WTC11 (cell line): ENCODE measurements at places on chromosomes 6 and 20.

DNA sequence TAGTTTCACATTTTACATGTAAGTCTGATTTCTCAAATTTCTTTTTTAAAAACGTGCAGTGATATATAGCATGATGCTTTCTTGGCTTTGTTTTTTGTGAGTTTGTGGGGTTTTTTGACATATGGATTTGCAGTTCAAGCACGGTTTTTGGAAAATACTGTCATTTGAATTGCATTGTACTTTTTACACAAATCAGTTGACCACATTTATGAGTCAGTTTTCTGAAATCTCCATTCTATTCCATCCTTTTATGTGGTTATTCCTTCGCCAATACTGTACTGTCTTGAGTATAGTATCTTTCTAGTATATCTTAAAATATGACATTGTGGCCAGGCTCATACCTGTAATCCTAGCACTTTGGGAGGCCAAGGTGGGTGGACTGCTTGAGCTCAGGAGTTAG is 890.0 kb upstream of the CITED2 start:
- H3K4me1 ChIP-seq, result no peaks in the 10 kb centered on the region
- DNase-seq, result no peak
- H3K27ac ChIP-seq, result no peak overlapping the region

DNA sequence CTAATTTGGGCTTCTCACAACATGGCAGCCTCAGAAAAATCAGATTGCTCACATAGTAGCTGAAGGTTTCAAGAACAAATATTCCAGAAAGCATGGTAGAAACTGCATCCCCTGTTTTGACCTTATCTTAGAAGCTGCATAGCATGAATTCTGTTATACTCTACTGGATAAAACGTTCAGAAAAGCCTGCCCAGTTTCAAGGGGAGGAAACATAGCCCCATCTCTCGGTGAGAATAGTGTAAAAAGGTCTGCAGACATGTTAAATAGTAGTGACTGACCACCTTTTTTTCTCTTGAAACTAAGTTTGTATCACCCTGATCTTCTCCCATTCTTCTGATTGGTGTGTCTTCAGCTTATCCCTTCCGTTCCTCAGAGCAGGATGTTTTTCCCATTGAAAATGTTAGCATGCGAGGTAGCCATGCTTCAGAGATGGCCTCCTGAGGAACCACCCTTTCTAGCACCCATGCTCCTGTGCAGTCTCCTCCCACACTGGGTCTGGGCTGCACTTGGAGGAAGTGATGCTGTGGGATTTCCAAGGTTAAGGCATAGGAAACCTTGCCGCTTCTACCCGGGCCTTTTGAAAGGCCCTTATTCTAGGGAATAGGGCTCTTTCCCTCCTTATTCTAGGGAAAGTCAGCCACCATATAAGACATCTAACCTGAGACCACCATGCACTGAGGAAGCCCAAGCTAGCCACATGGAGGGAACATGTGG is 50.1 kb downstream of the MARCKS start:
- no peak overlapping the region for H3K27ac ChIP-seq
- H3K4me1 ChIP-seq, result peaks cover 7% of the 10 kb centered on the region; the same call in 1 of the 2 replicates
- peaks cover 3% of the 10 kb centered on the region; the same call in 1 of the 2 replicates for H3K27me3 ChIP-seq
- no peak for DNase-seq

DNA sequence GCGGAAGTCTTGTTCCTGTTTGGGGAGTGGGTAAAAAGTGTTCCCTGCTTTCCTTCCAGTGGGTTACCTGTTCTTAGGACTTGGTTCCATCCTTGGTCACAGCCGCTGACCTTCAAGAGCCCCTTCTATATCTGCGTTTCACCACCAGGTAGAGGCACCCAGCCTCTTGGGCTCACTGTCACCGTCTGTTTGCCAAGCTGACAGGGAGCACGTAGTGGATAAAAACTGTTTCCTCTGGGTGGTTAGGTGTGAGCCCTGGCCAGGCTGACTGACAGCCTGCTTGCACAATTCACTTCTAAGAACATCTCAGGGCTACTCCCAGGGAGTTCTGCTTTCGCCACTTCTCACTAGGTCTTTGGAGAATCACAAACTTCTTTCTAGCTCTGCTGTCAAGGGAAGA is 1.8 kb upstream of the JPH2 start:
- no peak overlapping the region for H3K4me3 ChIP-seq
- no peaks in the 10 kb centered on the region; the same call in none of the 2 replicates for H3K27me3 ChIP-seq
- DNase-seq, result no peak
- no peaks in the 10 kb centered on the region for H3K36me3 ChIP-seq

GRCh38 chr6:162970246-162970645 is 242.5 kb downstream of the PACRG start:
- 0 out of 2 replicates have a peak, but pooled peaks cover 7% of the 10 kb centered on the region for H3K4me1 ChIP-seq
- H3K27me3 ChIP-seq, result no peaks in the 10 kb centered on the region
- no peak for DNase-seq
- H3K4me3 ChIP-seq, result no peak overlapping the region
- peaks cover 9% of the 10 kb centered on the region for H3K36me3 ChIP-seq
- H3K27ac ChIP-seq, result no peak overlapping the region

DNA sequence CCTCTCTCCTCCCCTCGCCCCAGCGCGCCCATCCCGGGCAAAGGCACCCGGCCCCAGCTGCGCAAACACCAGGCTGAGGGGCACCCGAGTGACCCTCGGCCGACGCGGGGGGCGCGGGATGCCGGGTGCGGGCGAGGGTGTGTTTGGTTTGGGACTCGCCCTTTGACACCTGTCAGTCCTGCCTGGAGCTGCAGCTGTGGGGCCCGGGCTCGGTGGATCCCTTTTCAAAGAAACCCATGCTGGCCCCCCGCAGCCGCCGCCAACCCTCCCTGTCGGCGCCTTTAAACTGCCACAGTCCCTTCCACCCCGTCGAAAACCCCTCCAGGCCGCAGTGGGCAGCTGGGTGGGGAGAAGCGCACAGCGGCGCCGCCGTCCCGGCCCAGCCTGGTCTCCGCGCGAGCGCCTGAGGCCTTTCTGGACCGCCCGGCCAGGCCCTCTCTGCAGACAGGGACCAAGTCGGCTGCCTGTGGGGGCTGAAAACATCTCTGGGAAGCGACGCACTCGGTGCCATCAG is 5.5 kb downstream of the FOXQ1 start:
- H3K27me3 ChIP-seq, result peaks cover 53% of the 10 kb centered on the region
- H3K27ac ChIP-seq, result no peak overlapping the region
- H3K4me1 ChIP-seq, result peaks cover 23% of the 10 kb centered on the region
- no peak overlapping the region; the same call in 1 of the 2 replicates for H3K4me3 ChIP-seq

DNA sequence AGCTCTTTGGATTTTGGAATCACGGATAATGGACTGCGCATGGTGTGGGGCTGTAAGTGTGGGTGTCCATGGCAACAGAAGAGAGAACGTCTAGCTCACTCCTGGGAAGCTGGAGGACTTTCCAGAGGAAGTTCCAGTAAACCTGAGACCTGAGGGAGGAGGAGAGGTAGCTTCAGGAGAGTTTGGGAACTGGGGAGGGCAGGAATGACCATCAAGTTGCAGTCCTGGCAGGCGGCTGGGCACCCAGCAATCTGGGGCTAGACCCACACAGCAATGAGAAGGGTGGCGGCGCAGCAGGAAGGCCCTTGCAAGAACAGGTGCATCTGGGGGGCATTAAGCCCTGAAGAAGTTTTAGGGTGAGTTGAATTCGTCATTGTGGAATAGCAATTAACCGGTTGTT is 95.9 kb downstream of the FOXC1 start:
- no peaks in the 10 kb centered on the region for H3K27me3 ChIP-seq
- no peak overlapping the region for H3K4me3 ChIP-seq
- H3K27ac ChIP-seq, result no peak overlapping the region
- peaks cover 2% of the 10 kb centered on the region; the same call in 1 of the 2 replicates for H3K4me1 ChIP-seq

DNA sequence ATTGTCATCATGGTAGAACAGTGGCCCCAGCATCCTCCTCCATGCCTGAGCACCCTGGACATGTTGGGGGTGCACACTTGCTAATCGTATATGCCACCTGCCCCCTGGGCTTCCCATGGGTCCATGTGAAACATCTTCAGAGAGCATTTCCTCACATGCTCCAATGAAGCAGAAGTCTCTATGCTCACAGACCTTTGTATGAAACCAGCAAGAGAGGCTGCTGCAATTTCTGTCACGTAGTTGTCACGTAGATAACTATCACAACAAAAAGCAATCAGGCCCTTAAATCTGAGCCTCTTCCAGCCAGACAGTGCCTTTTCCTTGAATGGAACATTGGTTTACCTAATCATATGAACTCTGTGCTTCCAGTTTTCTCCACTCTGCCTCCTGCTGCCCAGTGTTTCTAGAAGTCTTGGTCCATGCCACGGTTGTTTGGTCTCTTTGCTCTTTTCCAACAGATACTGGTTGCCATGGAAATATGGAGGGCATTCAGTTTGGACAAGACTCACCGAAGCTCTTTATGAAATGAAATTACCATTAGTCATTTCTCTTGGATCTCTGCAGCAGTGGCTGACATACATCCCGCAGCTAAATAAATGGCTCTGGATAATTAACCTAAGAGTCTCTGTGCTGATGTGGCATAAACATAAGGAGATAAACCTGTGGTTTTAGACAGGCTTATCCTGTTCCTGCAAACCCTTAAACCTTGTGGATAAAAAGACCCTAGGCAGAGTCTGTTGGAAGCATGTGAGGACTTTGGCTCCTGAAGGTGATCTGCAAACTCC is 172.8 kb upstream of the SYNDIG1 start:
- no peak overlapping the region for H3K27ac ChIP-seq
- no peak for DNase-seq
- H3K36me3 ChIP-seq, result no peaks in the 10 kb centered on the region
- no peaks in the 10 kb centered on the region for H3K27me3 ChIP-seq

DNA sequence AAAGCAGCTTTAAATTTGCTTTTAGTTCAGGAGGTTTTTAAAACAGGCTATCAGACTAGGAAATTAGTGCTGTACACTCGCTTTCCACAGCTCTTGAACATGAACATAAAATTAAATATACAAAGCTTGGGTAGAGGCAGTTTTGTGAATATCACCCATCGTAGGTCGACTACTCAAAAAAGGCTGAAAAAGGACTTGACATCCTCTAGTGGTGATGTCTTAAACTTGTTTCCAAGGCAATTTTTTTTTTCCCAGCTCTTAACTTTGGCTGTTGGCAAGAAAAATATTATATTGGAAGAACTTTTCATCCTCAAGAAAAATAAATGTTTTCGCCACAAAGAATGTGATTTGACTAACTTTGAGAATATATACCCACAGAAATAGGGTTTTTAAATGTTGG is 2.9 kb downstream of the MAP7 start:
- DNase-seq, result no peak
- H3K4me1 ChIP-seq, result peaks cover 65% of the 10 kb centered on the region
- H3K27ac ChIP-seq, result no peak overlapping the region

DNA sequence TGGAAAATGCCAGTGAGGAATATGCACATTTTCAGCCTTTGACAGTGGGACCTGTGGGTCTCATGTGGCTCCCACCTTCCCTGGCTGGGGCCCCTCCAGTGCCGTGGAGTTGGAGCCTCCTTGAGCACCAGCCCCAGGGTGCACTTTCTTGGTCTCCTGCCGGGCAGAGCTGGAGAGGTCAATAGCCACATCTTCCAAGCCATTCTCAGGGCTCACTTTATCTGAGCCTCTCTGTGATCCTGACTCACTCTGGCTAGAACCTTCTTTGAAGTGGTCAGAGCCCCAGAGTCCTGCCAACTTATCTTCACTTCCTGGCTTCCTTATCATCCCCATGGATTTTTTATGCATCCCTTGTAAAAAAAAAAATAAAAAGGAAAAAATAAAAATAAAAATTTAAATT is 5.7 kb downstream of the VSX1 start:
- peaks cover 19% of the 10 kb centered on the region for H3K4me1 ChIP-seq
- DNase-seq, result no peak
- no peak overlapping the region for H3K27ac ChIP-seq

DNA sequence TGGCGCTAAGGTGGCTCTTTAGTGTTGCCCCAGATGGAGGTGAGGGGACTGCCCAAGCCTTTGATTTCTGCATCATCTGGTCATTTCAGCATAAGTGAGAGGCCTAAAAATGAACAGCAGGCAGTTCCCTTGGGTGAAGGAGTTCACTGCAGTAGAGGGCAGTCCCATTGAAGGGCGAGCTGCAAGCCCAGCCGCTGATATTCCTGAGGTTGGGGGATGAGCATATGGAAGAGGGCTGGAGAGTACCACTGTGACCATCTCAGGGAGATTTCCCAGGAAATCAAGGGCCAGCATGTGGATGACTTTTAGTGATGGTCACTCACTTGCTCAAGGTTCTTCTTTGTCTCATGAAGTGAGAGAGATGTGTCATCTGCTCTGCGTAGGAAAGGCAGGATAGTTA is 9.3 kb downstream of the TOX2 start:
- no peak overlapping the region for H3K27ac ChIP-seq
- peaks cover 16% of the 10 kb centered on the region for H3K4me1 ChIP-seq
- H3K36me3 ChIP-seq, result no peaks in the 10 kb centered on the region

GRCh38 chr20:4838526-4838925 is 116.8 kb downstream of the PRND start:
- peaks cover 3% of the 10 kb centered on the region for H3K27me3 ChIP-seq
- H3K27ac ChIP-seq, result no peak overlapping the region
- no peak overlapping the region for H3K4me3 ChIP-seq
- no peaks in the 10 kb centered on the region for H3K36me3 ChIP-seq

GRCh38 chr6:135270676-135271536 is 89.8 kb downstream of the MYB start:
- DNase-seq, result peak; percentile 75
- H3K4me1 ChIP-seq, result peaks cover 64% of the 10 kb centered on the region
- peak overlapping the region; percentile 52 for H3K4me3 ChIP-seq
- peak overlapping the region; percentile 98 for H3K27ac ChIP-seq

DNA sequence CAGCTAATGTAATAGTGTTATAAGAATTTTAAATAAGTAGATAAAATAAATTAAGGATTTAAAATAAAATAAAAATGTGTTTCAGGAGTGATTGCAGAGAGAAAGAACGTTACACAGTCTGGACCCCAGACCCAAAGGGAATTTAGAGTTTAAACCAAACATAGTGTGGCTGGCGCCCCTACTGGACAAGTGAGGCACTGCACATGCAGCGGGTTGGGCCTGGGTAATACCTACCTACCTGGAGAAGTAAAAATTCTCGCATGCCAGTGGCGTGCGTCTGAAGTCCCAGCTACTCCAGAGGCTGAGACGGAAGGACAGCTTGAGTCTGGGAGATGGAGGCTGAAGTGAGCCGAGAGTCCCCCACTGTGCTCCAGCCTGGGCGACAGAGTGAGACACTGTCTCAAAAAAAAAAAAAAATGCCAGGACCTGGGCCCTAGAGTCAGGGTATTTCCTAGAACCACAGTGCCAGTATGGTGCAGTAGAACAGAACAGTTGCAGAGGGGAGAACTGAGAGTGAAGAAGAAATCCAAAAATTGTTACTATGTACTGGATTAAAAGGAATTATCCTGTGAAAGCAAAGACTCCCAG is 71.4 kb upstream of the TCF21 start:
- H3K27me3 ChIP-seq, result no peaks in the 10 kb centered on the region
- H3K4me3 ChIP-seq, result no peak overlapping the region
- DNase-seq, result peak; percentile 88
- H3K27ac ChIP-seq, result no peak overlapping the region
- H3K36me3 ChIP-seq, result 0 out of 2 replicates have a peak, but pooled peaks cover 2% of the 10 kb centered on the region

DNA sequence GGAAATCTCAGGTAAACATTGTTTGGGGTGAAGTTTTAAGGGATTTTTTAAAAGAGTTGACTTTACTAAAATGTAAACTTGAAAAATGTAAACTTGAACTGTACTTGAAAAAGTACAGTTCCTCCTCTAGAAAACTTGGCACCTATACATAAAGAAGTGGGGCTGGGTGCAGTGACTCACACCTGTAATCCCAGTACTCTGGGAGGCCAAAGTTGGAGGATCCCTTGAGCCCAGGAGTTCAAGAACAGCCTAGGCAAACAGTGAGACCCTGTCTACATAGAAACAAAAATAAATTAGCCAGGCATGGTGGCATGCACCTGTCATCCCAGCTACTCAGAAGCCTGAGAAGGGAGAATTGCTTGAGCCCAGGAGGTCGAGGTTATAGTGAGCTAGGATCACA is 7.2 kb downstream of the BTBD9 start:
- no peak overlapping the region for H3K4me3 ChIP-seq
- DNase-seq, result no peak
- no peaks in the 10 kb centered on the region for H3K27me3 ChIP-seq
- no peaks in the 10 kb centered on the region for H3K4me1 ChIP-seq
